NCI-H2107 (cell line): ENCODE measurements at places on chromosomes 7 and 10.

- no peak for DNase-seq
These were observed 137.7 kb downstream of the RTKN2 start for GRCh38 chr10:62130948-62131347.

GRCh38 chr10:72108830-72109635, 20.7 kb upstream of the SPOCK2 start:
- DNase-seq: no peak

DNA sequence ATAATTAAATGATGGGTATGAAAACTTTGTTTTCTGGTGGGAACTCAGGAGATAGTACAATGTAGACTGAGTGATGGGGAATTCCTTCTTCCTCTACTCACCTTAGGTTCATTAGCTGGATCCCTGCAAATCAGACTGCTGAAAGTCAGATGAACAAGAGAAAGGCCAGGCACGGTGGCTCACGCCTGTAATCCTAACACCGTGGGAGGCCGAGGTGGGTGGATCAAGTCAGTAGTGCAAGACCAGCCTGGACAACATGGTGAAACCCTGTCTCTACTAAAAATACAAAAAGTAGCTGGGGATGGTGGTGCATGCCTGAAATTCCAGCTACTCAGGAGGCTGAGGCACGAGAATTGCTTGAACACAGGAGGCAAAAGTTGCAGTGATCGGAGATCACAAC, 28.7 kb upstream of the ST8SIA6 start:
- DNase-seq: no peak

GRCh38 chr7:130886438-130887135, 152.6 kb upstream of the KLF14 start:
- DNase-seq: no peak

- no peak for DNase-seq
These were observed 122.8 kb downstream of the CUBN start for GRCh38 chr10:17006631-17007417.

DNA sequence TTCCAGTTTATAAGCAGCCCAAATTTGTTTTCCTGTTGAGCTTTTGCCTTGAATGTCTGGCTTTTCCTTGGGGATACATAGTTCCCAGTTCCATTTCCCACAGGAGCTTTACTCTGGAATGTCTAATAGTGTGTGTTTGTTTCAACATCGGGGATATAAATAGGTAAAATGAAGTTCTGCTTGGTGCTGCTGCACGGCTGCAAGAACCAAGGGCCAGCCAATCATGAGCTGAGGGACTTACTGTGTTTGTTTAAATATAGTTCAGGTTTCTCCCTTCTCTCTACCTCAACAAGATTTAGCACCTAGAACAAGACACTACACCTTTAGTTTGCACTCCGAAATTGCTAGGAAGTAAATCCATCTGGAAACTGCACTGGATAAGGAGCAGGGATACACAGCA, 43.9 kb downstream of the GRM8 start:
- DNase-seq: no peak

DNA sequence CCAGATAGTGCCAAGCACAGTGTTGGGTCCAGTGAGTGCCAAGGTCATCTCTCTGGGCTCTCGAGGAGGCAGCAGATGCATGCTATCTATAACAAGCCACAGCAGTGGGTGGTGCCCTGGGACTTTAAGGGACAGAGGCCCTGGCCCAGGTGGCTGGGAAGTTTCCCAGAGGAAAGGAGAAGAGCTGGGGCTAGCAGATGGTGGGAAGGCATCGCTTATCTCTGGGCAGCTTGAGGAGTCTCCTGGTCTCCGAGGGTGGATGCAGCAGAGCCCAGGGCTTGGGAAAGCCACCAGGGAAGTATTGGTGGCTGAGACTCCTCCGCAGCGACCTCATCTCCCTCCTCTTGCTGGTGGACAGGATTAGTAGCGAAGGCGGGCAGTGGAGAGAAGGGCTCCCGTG, 63.4 kb upstream of the LRRC4 start:
- DNase-seq: no peak

DNA sequence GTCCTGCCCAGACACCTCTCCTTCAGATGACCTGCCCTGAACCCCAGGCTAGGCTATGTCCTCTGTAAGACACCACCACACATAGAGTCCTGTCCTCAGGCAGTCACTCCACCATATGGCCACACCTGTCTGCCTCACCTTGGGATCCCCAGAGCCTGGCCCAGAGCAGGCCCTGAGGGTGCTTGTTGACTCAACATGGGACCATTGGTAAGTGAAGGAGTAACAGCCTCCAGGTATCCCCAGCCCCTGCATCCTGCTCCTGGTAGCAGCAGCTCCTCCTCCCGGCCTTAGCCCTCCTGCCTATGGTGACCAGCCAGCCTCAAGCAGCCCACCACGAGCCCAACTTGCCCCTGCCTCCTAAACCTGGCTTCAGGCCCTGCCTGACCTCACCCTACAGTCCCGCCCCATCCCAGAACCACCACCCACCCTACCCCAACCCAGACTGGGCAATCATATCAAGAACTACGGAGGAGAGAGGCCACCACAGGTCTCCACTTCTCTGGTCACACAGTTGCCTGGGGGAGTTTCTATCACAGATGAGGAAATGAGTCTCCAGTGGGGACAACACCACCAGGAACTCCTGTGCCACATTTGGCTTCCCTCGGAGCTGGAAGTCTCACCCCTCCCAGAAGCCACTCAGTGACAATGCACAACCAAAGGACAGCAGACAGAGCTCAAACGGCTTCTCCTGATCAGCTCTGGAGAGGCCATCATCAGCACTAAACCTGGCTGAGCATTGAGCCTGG, 136.6 kb downstream of the GRID1 start:
- no peak for DNase-seq

DNA sequence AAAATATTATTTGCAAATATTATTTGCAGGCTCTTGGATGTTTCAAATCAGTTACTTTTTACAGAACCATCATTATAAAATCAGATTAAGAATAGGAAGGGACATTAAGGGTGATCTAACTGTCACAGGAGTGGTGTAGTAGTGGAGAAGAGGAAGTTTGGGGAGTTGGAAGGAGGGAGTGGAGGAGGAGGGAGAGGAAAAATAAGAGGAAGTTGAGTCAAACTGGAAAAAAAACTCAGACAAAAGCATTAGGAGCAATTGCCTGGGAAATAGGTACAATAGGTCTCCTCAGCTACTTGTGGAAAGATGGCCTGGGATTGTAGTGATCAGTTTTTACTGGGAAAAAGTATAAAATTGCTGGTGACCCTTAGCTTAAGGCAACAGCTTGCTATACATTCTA, 77.7 kb upstream of the GPR37 start:
- DNase-seq: no peak

DNA sequence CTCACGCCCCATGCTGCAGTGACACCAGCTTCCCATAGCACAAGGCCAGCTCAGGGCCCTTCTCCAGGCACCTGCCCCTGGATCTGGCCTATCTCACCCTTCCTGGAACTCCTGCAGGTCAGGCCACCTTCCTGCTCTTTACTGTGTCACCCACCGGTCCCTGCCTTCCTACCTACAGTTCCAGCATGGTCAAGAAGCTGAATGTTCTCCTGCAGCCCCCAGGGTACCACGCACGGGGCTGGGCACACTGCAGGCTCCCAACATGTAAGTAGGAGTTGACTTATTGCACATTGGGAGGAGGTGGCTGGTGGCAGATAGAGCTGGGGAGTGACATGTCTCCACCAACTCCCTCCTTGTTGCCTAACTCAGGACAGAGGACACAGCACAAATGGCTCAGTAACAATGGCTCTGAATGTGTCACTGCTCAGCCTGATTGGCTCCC, 14.5 kb downstream of the ITPRIP start:
- no peak for DNase-seq

GRCh38 chr7:84236398-84236797, 41.8 kb upstream of the SEMA3A start:
- no peak for DNase-seq

DNA sequence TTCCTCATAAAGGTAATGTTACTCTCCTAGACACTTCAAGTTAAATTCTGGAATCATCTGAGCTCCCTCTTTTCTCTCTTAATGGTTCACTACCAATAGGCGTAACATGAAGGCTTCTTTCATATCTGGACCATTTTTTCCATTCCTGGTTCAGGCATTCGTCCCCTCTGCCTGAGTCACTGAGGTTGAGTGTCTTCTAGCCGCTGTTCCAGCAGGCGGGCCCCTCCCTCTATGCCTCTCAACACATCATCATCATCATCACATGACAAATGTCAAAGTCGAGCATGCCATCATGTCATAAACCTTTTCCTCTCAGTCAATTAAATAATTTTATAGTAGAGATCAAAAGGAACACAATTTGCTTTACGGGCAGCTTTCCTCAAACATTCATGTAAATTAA, 168.9 kb upstream of the ASAH2 start:
- DNase-seq: no peak

- DNase-seq: no peak
These were observed 30.5 kb upstream of the GNAT3 start for GRCh38 chr7:80542398-80542797.

DNA sequence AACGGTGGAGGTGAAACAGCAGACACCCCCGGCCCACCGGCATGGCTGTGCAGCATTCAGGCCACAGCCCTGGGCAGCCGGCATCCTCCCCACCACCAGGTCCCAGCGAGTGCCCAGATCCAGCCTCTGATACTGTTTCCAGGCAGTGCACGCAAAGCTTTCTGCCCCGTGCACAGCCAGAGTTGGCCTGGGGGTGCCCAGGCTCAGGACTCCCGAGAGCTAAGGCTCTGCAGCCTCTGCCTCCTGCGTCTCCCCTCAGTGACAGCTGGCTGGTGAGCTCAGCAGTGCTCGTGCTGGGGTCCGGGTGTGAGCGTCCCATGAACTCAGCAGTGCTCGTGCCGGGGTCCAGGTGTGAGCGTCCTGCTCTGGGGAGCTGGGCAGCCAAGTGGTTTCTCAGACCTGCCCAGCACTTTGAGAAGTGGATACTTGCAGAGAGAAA, 65.4 kb downstream of the CFAP46 start:
- DNase-seq: no peak

DNA sequence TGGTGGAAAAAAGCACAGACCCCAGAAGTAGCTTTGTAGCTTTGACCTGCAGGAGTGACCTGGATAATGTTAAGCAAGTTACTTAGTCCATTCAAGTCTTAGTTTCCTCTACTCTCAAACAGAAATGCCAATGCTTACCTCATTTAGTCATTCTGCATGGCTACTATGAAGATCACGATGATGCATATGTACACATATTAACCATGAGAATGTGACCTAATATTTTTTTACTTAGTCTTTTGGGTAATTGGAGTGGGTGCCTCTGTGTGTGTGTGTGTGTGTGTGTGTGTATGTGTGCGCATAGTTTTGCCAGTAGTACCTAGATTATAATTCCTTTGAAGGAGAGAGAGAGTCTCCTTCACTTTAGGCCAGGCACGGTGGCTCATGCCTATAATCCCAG, 95.8 kb downstream of the NRP1 start:
- no peak for DNase-seq

DNA sequence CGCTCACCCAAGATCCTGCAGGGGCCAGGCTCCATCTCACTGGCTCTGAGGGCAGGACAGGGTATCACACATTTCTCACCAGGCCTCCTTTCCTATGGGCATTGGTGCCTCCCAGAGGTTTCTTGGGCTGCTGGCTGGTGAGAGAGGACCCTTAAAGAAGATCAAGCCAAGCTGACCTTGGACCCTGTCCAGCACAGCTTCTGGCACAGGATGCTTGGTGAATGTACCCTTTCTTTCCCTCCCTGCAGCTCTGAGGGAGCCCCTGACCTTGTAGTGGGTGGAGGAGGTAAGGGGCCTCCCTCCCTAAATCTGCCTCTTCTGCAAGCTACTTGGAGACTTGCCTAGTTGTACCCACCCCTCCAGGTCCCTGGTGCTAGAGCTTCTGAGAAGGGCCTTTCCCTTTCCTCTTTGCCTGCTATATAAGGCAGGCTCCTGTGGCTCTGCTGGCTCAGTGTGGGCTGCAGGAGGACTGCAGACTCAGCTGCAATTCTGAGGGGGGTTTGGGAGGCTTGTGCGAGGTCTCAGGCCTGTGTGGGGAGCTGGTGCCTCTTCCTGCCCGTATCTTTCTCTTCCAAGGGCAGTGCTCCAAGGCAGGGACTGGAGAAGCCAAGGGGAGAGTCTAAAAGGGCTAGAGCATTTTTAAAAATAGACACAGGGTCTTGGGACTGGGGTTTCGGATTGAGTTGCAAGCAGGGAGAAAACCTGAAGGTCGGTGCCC, 11.7 kb upstream of the TRIM8 start:
- no peak for DNase-seq

DNA sequence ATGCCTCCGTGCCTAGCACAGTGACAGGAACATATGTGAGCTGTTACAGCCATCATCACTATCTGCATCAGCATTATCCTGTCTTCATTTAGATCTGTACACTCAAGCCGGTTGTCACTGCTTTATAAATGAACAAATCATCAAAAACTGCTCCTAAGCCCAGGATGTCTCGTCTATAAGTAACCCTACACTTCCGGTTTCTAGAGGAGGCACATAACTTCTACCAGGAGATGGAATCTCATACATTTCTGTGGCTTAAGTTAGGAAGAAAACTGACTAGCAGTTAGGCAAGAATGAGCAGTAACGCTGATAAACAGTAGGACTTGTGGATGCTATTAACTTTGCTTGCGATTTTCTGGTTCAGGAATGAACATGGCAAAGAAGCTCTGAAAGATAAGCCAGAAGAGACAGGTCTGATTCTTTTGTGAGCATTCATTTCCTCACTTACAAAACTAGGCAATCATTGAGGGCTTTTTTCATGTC, 1199.2 kb downstream of the SORCS3 start:
- DNase-seq: no peak

GRCh38 chr10:98338896-98339295, 70.9 kb upstream of the LOXL4 start:
- DNase-seq: no peak

- DNase-seq: no peak
These were observed 548.3 kb downstream of the SORCS3 start for GRCh38 chr10:105189463-105189800.

DNA sequence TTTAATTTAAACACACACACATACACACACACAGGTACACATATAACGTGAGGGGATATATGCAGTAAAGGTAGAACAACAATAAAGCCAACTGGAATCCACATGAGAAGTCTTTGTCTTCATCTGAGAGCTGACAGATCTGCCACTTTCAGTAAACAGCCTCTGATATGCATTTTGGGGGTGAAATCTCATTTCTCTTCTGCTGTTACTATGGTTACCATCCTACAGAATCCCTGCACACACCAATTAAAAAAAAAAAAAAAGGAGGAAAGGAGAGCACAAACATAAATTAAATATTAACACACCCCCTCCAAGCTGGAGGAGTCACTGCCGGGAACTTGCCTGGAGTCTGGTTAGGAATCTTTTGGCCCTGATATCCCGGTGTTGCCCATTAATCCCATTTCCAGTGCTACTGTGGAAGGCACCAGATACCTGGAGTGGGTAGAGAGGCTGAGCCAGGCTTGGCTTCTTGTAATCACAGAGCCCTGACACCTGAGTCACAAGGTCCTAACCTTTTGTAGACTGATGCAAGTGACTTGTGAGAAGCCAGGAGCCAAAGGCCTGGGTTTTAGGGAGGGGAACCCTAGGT, 169.1 kb downstream of the LHFPL3 start:
- no peak for DNase-seq

- DNase-seq: no peak
These were observed 128.8 kb upstream of the FZD8 start for GRCh38 chr10:35770817-35771355.

DNA sequence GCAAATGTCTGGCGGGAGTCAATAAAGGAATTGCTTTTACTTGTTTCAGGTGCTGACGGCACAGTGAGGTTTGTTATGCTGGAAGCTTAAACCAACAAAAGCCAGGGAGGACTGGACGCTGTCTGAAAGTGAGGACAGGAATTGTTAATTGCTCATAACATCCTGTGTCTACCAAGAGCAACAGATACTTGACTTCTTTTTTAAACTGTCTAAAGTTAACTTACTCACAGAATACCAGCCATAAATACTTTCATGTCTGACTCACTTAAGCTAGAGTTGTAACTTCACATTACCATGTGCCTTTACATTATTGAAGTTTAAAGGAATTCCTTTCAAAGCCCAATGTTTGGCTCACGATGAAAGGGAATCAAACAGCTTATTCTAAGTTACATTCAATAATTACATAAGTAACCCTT, 252.7 kb upstream of the SHH start:
- DNase-seq: no peak
